ENCODE measurements at places on chromosomes 5 and 9.

GRCh38 chr5:136258463-136258862, 65.5 kb upstream of the SMIM32 start:
- no peak for DNase-seq

- DNase-seq = no peak
Observed at GRCh38 chr9:126522612-126523356, 90.9 kb upstream of the LMX1B start.

- DNase-seq = no peak
Observed at GRCh38 chr5:8446179-8446578, 577.2 kb downstream of the MTRR start.

GRCh38 chr5:773517-774264, 10.8 kb downstream of the ZDHHC11B start:
- DNase-seq = no peak

GRCh38 chr5:17429353-17429752, 68.7 kb upstream of the TAF11L2 start:
- DNase-seq = no peak

DNA sequence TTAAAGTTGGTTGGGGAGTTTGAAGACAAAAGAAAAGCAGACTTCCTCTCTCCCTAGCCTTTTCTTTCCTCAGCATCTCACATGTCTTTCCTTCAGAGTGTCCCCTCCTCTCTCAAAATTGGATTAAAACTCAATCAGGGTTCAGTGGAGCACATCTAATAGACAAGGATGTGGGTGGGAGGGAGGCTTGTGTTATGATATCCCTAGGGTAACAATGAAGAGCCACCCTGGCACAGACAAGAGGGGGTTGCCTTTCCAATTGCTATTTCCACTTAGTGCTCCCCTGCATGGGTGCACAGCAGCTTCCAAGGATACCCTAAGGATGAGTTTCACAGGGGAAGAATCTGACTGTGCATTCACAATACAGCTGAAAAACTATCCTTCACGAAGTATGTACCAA, 585.2 kb upstream of the C9orf72 start:
- DNase-seq = no peak
